ENCODE measurements at places on chromosomes 1 and 21.

GRCh38 chr1:180270530-180271271 lies 40.6 kb downstream of the LHX4 start:
- DNase-seq = no peak

DNA sequence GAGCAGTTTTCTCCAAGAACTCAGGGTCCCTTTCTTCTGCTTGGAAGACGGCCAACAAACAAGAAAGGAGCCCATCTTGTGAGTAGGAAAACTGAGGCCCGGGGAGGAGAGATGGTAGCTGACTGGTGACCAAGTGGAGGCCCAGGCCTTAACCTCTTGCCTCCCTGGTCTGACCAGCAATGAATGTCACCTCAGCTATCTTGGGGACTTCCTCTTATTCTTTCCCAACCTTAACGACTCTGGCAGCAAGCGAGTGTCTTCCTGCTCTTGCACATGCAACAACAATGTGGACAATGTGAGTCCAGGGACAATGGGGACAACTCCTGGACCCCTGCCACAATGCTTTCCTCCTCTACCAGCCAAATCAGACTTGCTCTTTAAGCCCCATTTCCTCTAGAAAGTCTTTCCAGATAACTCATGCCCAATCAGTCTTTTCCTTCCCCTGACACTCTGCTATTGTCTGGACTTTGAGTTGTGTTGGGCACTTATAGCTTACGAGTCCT lies 12.6 kb downstream of the HSPG2 start:
- DNase-seq = no peak

DNA sequence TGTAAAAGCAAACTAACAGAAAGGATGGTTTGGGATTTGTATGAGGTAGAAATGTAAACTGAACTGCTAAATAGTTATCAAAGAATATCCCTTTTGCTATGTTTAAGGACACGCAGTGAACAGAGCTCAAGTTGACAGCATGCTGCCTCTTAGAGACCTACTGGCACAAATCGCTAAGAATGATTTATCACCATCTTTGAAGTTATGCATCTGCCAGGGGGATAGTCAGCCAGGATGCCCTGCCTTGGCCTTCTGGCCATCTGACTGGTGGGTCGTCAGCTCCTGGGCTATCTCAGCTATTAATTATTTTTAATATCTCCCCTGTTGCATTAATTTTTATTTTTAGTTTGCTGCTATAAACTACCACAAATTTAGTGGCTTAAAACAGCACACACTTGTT lies 334.8 kb upstream of the KAZN start:
- no peak for DNase-seq

DNA sequence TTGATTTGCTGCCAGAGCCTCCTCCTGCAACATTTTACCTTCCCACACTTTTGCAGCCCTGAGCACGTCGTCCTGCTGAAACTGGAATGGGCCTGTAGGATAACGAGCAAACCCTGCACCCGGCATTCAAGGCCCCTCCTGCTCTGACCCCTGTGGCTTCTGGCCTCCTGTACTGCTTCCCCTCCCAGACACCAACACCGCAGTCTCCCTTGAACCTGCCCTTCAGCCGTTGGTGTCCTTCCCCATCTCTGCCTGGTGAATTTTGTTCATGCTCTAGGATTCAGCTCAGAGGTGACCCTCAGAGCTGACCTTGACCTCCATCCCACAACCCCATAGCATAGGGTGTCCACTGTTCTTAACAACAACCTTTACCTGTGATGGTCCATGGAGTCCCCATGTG lies 535.1 kb downstream of the MATN1 start:
- DNase-seq = no peak

- no peak for DNase-seq
These were observed at the start of gene CASZ1 for GRCh38 chr1:10796029-10796944. TSS of gene CASZ1 (minus strand) at chr1:10796646. CDS start at chr1:10693889, 102,757 bp downstream.

DNA sequence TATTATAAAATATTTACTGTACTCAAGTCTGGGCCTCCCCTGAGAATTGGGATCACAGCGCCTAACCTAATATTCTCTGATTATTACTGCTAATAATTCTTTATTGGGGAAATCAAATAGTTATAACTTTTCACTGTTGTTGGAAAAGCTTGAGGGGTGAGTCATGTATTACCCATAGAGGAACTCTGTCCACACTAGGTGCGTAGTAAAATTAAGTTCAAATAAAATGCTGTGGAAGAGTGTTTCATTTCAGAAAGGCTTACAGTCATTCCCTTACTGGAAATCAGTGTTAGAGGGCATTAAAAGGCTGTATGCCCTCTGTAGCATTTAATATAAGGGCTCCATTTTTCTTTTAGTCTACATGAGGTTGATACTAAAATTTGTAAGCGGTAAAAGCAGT lies 135.0 kb upstream of the NFIA start:
- DNase-seq = no peak

DNA sequence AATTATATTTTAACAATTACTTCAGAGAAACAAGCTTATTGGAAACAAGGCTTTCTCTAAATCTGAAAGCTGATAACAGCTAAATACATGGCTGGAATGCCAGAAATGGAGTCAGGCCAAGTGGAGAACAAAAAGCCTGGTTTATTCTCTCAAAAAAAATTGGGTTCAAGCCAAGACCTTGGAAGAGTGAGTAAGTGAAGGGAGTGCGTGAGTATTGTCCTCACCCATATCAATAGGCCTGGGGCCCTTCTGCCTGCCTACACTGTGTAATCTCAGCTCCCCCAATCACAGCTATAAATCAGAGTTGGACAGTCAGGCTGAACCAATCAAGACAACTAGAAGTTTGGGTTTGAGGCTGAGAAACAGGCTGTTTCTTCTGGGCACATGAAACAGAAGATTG lies 7.4 kb downstream of the KYAT3 start:
- no peak for DNase-seq

GRCh38 chr1:245829826-245830225 lies 675.0 kb downstream of the KIF26B start:
- no peak for DNase-seq

GRCh38 chr1:91151702-91152101 lies 129.9 kb upstream of the ZNF644 start:
- no peak for DNase-seq

- no peak for DNase-seq
These were observed 40.6 kb downstream of the ENAH start for GRCh38 chr1:225612287-225612686.

DNA sequence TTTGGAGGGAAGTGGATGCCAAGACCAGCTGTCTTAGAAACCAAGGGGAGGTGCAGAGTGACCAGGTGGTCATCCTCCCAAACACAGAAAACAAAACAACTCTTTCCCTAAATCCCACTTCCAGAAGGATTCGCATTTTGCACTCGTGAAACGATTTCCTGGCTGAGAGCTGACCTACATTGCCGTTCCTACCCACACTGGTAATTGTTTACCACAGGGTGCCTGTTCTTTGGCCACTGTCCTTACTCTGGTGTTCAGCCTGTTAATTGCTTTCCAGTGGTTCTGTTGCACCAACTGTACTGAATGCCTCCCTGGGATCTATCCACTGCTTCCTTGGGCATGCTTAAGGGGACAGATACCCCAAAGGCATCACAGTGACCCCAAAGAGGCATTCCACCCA lies 23.2 kb upstream of the PLA2G2C start:
- DNase-seq = no peak

DNA sequence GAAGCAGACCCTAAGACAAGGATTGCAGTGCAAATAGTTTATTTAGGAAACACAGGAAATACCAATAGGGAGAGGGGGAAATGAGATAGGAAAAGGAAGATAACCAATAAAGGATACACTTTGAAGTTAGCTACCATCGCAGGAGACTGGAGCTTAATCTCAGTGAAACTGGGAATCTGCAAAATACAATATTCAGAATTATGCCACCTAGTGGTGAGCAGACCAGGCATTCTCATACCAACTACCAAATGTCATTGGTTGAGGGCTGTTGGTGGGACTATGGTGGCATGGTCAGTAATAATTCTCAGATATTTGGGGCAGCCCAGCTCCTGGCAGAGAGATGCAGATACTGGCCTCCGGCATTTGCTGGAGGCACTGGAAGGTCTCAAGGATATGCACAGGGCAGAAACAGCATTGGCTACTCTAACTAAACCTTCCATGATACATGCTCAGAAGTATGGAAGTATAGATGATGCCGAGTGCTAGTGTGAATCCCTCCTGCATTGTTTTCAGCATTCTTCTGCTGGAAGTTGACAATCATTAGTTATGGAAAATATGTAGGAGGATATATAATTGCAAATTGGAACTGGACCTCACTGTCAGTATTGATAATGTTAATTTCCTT lies 11.8 kb upstream of the ZFP69B start:
- no peak for DNase-seq

- DNase-seq = no peak
These were observed 65.8 kb upstream of the BMP8A start for GRCh38 chr1:39425634-39426033.

DNA sequence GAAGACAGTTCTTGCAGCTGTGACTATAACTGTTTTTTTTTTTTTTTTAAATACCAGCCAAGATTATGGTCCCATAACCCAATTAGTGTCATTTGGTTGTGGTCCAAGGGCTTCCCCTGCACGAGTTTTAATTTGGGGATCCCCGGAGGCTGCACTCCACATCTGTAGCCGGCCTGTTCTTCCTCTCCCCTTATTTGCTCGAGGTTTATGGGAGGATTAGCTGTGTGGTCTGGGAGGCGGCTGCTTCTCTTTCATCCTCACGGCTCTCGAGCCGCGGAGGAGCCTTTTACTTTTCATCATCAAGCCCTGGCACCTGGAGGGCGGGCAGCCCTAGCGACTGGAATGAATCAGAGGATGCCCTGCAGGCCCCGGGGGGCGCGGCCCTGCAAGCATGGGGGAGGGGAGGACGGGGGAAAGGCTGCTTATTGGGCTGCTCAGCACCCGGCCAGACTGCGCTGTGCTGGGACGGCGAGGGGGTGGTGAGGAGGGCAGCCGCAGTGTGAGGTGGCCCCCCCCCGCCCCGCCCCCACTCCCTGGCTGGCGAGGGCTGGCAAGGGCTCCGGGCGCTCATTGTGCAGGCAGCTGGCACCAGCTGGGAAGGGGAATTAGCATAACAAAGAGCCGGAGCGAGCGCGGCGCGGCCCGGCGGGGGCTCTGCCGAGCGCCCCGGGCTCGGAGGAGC lies 18.5 kb downstream of the SERTAD4 start:
- DNase-seq = no peak

GRCh38 chr1:165773324-165773965 lies 4.8 kb upstream of the TMCO1 start:
- DNase-seq = no peak

GRCh38 chr1:59690171-59690930 lies 124.4 kb upstream of the HOOK1 start:
- DNase-seq = no peak

GRCh38 chr21:37071561-37072273 lies 1.2 kb downstream of the PIGP start:
- DNase-seq = no peak

GRCh38 chr1:206512851-206513180 lies 5.5 kb downstream of the RASSF5 start:
- no peak for DNase-seq

- DNase-seq = no peak
These were observed 110.4 kb downstream of the KCND3 start for GRCh38 chr1:111879081-111879480.
